ENCODE measurements at places on chromosomes 4 and X. TPM values are rescaled to one million over a fixed set of nuclear protein-coding genes. Genes with fewer than 3 reads are reported as not detected.

MID1IP1 gene
- 25.7 TPM for polyA plus RNA-seq

DNA sequence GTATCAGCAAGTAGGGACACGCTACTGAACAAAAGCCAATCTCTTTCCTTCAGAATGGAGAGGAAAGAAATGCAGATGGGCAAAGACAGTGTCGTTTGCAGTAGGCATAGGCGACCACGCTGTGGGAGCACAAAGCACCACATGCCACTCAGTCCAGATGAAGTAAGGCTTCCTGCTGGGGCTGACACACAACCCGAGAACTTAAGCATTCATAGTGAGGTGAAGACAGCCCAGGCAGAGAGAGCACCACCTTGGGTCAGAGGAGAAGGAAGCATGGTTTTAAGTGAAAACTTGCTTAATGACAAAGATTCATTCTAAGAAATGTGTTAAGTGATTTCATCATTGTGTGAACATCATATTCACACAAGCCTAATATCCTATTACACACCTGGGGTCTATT is 238.8 kb downstream of the MGST2 start:
- H3K27me3 ChIP-seq = no peaks in the 10 kb centered on the region
- H3K4me3 ChIP-seq = no peak overlapping the region
- H3K4me1 ChIP-seq = peaks cover 8% of the 10 kb centered on the region
- no peaks in the 10 kb centered on the region for H3K36me3 ChIP-seq
- DNase-seq = no peak

ZFYVE28 gene
- 2.4 TPM for polyA plus RNA-seq

POLN gene
- polyA plus RNA-seq = 1.2 TPM

- peak; percentile 9 for DNase-seq
- H3K36me3 ChIP-seq = no peaks in the 10 kb centered on the region
- H3K4me1 ChIP-seq = no peaks in the 10 kb centered on the region
Measured at GRCh38 chr4:40750461-40751258, 905 bp downstream of the NSUN7 start.

MAGEH1 gene
- 24.4 TPM for polyA plus RNA-seq

GRCh38 chr4:177401658-177402273 is 40.5 kb downstream of the AGA start:
- no peaks in the 10 kb centered on the region for H3K36me3 ChIP-seq
- H3K4me3 ChIP-seq = no peak overlapping the region
- H3K4me1 ChIP-seq = no peaks in the 10 kb centered on the region
- H3K27me3 ChIP-seq = no peaks in the 10 kb centered on the region
